Adipocyte (in vitro differentiated cells): ENCODE measurements at places on chromosomes 11 and 22.
A peak's percentile ranks its signal among the peaks of the same experiment; 100 is the strongest.

DNA sequence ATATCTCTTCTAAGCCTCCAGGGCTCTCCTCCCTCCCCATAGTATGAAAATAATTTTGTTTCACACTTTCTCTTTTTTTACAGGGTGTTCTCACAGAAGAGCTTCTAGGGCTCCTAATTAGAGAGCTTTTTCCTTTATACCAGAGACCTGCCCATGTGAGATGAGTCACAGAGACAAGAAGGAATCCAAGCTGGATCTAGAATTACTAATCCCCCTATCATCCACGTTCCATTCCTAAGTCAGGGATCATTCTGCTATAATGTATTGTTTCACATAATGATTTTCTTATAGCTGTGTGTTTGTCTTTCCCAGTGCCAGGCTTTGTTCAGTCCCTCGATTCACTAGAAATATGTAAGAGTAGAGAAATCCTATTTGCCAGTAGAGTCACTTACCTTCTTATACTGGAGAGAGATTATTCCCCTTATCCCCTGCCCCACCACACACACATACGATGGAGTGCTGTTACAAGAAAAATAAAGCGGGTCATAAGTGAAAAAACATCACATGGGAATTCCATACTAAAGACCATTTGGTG, 778.3 kb upstream of the LRRC4C start:
- DNase-seq = no peak

- DNase-seq = no peak
Measured at GRCh38 chr11:31414338-31414737, 44.7 kb downstream of the DNAJC24 start.

- DNase-seq = no peak
Measured at GRCh38 chr22:38826386-38826785, 17.4 kb downstream of the NPTXR start.

DNA sequence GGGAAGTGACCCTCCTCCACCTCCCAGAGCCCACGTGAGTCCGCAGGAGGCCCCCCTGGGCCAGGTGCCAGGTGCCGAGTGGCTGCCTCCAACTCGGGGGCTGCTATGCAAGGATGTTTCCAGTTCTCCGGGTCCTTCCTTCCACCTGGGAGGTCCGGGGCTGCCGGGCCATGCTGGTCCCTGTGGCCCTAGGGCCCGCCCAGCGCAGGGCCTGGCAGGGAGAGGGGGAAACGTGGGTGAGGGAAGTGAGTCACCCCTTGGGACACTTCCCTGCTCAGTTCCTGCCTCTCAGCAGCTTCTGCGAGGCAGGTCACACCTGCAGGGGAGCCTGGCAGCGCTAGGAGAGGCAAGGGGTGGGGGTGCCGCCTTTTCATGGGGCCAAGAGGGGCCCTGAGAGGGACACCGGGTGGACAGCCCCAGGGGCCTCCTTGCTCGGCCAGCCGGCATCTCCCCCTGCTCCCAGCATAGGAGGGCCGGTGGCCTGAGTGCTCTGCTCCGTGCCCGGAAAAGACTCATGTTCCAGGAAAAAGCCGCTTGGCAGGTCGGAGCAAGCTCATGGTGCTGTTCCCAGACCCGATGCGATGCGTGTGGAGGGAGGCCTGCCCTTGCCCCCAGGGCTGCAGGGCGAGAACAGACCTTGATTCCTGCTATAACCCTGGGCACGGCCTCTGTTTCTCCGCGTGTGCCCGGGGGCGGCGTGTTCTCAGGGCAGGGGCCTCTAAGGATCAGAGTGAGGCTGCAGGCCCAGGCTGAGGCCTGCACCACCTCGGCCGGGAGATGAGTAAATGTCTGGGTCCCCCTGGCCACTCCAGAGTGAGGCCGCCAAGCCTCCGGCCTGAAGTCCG, 30.3 kb upstream of the WNT7B start:
- peak; percentile 58 for DNase-seq

DNA sequence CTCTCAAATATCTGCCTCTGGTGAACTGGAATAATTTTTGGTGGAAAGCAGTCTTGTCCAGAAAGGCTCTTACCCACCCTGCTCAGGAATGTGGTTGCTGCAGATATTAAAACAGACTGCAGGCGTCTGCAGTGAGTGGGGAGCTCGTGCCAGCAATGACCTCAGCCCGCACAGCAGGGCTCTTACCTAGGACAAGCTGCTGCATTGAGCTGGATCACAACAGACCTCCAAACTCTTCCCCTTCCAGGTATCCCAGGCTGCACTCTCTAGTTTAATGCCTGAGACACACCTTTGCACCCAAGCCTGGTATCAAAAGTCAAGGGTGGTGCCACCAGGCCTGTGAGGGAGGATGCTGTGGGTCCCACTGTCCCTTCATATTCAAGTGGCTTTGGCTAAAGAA, 69.7 kb upstream of the CDON start:
- peak; percentile 81 for DNase-seq

- DNase-seq = no peak
Measured at GRCh38 chr22:32518381-32518780, 43.8 kb downstream of the FBXO7 start.

- peak; percentile 95 for DNase-seq
Measured at GRCh38 chr11:102109896-102110760, at the start of gene YAP1. TSS of gene YAP1 (plus strand) at chr11:102110447. CDS start at chr11:102110849, 402 bp downstream.

DNA sequence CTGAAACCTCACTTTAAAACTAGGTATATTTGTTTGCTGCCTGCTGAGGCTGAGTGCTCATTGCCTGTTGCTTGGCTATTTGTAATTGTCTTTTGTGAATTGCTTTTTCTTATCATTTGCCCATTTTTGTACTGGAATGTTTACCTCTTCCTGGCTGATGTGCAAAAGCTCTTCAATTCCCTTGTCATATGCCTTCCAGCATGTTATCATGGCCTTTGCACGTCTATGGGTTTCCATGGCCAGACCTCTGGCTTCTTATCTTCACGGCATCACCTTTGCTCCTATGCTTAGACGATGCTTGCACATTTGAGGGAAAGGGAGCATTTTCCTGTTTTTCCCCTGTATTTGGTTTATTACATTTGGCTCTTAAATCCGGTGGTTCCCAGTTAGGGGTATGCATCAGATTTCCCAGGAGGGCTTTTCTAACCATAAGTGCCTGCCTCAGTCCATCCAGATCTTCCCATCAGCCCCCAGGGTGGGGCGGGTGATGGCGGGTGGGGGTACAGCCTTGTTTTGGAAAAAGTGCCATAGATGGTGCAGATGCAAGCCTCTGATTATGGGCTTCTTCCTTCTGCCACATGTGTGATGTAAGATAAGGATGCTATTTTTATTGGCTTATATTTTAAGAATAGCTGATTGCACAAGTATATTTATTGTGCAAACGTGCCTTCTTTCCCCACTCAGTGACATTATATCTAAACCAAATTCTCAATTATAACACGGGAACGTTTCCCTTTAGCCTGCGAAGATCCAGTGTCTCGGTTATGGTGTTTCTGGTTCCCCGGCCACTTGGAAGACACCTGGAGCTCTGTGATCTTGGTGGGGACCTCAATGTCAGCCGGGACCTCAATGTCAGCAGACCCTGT, 70.6 kb upstream of the SEPTIN5 start:
- peak; percentile 32 for DNase-seq

- DNase-seq = peak; percentile 52
Measured at GRCh38 chr22:19143967-19144400, 467 bp downstream of the ESS2 start.
